ENCODE measurements at places on chromosomes 11 and 22.

DNA sequence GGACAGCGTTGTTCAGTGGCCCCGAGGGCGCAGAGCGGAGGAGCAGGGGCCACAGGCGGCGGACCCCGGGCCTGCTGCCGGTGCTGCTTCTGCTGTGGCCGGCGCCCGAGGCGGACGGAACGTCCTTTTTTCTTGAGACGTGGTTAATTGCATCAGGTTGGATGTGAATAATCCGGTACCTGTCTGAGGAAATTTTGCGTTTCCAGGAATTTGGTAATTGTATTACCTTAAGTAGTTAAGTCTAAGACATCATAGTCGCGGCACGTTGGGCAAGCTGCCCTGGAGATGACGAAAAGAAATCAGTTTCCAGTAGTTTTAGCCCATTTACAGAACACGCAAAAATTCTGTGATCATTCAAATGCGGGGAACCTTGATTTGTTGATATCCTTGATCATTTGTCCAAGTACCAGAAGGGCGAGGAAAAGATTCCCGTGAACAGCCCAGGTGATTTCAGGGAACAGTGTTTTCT, 789 bp downstream of the SPECC1L start:
- DNase-seq: no peak

- peak; percentile 17 for DNase-seq
Observed at GRCh38 chr11:1235306-1235900, 12.5 kb downstream of the MUC5B start.

- no peak for DNase-seq
Observed at GRCh38 chr11:57274904-57275498, 38.0 kb upstream of the APLNR start.

- DNase-seq: no peak
Observed at GRCh38 chr11:30567120-30567519, 19.0 kb downstream of the MPPED2 start.

- DNase-seq: no peak
Observed at GRCh38 chr11:122756417-122756816, 81.9 kb upstream of the CRTAM start.
